NCI-H1436 (cell line): ENCODE measurements at places on chromosomes 3 and 15.

- DNase-seq, result no peak
These were observed 23.0 kb downstream of the SUCNR1 start for GRCh38 chr3:151896246-151897012.

GRCh38 chr3:184874709-184875644 is 63.0 kb downstream of the VPS8 start:
- DNase-seq, result peak; percentile 64

DNA sequence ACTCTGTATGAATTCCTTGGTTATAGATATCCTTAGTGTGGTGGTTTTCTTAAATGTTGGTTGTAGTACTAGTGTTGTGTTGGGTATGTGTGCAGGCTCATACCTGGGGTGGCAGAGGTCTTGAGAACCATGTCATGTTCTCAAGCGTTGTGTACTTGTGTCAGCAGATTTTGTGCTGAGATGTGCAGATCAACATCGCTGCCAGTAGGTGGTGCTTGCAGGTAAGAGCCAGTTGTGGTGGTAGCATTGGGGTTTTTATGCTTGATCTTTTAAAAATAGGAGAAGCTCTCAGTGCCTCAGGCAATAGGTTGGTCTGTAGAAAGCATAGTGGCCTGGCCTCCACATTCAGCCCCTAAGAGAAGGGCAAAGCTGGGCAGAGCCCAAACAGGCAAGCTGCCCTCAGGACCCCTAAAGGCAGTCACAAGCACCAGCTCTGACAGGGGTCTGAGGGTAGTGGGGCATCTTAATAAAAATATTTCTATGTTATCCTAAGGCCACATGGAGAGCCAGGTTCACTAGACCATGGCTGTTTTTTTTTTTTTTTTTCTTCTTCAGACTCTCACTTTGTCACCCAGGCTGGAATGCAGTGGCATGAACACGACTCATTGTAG is 164.0 kb downstream of the IL20RB start:
- peak; percentile 23 for DNase-seq

DNA sequence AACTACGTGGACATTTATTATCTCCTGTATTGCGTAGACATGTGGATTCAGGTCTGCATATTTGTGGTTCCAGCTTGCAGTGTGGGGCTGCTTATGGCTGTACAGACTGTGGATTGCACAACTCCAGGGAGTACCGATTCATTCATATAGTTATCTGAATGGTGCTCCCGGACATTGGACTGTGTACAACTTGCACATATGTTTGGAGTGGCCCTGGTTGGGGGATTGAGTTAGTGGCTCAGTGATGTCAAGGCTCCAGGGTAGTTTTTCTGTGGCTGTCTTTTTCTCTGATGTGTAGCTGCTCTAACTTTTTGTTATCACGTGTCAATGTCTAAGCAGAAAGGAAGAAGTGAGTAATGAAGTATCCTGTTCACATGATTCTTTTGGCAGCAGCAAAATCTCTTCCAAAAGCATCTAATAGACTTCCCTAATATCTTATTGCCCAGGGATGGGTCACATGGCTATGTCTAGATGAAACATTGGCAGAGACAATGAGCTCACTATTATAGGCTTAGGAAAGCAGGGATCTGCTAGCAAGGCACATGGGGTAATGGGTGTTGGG is 15.8 kb downstream of the ST3GAL6 start:
- DNase-seq, result no peak

GRCh38 chr3:169303660-169304059 is 359.9 kb downstream of the MECOM start:
- DNase-seq, result no peak

GRCh38 chr3:168051531-168052471 is 43.9 kb downstream of the GOLIM4 start:
- no peak for DNase-seq

DNA sequence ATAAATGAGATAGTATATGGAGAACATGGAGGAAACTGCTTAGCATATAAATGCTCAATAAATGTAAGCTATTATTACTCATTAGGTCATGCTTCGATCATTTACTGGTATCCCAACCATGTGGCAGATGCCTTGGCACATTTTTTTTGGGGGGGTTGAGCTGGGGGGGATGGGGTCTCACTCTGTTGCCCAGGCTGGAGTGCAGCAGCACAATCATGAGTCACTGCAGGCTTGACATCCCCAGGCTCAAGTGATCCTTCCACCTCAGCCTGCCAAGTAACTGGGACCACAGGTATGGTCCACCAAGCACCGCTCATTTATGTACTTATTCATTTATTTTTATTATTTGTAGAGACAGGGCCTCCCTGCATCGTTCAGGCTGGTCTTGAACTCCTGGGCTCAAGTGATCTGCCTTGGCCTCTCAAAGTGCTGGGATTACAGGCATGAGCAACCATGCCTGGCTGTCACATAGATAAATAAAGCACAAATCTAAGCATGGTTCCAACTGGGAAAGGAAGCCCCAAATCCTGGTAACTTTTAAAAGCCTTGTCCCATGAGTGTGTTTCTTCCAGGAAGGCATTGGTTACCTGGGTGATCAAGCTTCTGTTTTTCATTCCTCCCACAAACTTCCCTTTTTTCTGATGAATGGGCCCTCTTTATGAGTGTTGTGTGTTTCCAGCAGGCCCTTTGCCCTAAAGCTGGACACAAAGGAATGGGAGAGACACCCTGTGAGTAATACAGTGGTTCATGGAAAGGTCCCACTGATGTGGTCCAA is 147.4 kb upstream of the UMPS start:
- no peak for DNase-seq

GRCh38 chr15:60523056-60523455 is 44.1 kb upstream of the ICE2 start:
- no peak for DNase-seq

DNA sequence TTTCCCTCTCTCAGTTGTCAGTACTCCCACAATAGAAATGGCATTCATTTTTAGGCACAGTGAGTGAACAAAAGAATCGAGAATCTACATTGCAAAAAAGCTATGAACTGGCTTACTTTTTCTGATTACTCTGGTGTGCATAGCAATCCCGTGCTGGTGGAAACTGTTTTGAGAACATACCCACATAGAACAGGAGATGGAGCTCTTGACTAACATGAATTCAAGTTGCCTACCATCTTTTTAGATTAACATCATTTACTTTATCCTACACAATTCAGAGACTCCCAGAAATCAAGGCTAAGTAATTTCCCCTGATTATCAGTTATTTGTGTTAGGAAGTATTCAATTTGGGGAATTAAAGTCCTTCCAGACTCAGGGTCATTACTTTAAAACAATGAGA is 326.6 kb downstream of the ARPP21 start:
- peak; percentile 20 for DNase-seq

GRCh38 chr3:73603762-73604171 is 21.0 kb downstream of the PDZRN3 start:
- no peak for DNase-seq

GRCh38 chr15:45268135-45268534 is 16.1 kb downstream of the SLC28A2 start:
- DNase-seq, result no peak

GRCh38 chr15:32682977-32683630 is 34.7 kb upstream of the GREM1 start:
- DNase-seq, result no peak

DNA sequence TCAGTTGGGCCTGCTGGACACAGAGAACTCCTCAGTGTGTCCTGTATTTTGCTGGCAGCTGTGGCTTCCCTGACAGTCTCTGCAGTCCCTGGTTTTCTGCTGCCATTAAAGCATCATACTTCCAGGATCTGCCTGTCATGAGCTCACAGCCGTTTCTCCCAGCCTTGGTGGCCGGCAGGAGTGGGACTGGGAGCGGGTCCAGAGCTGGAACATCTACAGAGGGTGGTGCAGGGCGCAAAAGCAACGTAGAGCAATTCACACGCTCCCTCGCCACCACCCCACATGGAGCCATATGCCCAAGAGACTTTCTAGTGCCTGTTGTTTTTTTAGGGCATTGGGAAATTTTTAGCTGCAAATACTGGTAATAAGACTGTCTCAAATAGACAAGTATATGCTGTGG is 33.6 kb downstream of the ABTB1 start:
- no peak for DNase-seq

- DNase-seq, result peak; percentile 81
These were observed 19.0 kb downstream of the STOML1 start for GRCh38 chr15:73972984-73973682.

DNA sequence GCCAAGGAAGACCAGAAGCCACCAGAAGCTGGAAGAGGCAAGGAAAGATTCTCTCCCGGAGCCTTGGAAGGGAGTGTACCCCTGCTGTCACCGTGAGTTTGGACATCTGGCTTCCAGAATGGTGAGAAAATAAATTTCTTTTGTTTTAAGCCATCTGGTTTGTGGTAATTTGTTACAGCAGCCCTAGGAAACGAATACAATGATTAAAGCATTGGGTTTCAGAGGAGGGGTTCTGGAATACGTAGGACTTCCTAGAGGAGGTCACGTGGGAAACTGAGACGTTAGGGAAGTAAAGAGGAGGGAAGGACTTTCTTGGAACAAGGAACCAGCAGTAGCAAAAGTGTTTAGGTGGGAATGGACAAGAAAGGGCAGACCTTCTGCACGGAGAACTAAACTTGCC is 377.7 kb downstream of the IL20RB start:
- DNase-seq, result no peak

DNA sequence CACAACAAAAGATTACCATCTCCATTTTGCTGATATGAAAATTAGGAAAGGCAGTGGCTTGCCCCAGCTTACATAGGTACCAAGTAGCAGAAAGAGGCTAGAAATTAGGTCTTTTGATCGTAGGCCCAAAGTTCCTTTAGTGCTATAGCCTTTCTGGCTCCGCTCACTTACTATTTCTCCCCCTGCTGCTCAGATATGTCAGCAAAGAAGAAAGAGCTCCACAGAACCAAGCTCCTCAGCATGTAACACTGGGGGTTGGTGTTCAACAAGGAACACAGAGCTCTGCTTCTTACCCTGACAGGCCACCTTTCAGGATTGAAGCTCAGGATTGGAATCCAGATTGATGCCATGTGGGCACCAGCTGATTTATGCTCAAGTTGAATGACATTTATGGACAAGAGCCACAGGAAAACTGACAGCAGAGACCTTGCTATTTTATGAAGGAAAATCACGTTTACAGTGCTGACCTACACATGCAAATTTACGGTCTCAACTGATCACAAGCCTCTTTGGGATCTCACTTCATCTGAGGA is 6.1 kb upstream of the IL12A start:
- DNase-seq, result no peak

- no peak for DNase-seq
These were observed 1.5 kb downstream of the PTPN9 start for GRCh38 chr15:75577401-75578172.

- DNase-seq, result no peak
These were observed 33.5 kb upstream of the USP8 start for GRCh38 chr15:50390554-50391264.
